Psoas muscle (tissue), 8 donors: ENCODE measurements at places on chromosomes 1 and 21. TPM values are rescaled to one million over a fixed set of nuclear protein-coding genes. Genes with fewer than 3 reads are reported as not detected.

DNA sequence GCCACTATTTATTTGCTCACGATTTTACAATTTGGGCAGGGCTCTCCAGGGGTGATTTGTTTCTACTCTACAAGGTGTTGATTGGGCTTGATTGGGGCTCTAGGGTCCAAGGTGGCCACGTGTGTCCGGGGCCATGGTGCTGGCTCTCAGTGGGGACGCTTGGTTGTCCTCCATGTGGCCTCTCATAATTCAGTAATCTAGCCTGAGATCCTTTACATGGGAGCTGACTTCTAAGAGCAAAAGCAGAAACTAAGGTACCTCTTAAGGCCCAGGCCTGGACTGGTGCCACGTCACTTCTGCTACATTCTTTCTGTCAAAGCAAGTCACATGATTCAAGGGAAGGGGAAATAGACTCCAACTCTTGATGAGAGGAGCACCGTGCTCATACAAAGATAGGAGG lies 8.1 kb upstream of the PSRC1 start:
- DNase-seq, result no peak

DNA sequence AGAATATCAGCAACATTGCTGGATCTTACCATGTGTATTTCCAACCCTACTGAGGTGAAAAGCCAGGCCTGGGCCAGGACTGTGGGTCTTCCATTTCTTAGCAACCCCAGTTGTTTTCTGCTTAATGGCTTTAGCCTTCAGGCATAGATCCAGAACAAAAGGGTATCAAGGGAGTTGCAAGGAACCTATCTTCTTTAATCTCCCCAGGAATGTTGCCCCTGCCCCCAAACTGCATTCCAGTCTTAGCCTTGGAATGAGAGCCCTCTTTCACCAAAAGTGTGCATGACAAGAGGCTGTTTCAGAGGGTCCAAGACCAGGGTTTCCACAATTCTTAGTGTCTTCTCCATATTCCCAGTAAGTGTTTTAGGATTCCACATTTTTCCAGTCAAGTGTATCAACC lies 87.9 kb upstream of the SOX13 start:
- DNase-seq, result no peak

DNA sequence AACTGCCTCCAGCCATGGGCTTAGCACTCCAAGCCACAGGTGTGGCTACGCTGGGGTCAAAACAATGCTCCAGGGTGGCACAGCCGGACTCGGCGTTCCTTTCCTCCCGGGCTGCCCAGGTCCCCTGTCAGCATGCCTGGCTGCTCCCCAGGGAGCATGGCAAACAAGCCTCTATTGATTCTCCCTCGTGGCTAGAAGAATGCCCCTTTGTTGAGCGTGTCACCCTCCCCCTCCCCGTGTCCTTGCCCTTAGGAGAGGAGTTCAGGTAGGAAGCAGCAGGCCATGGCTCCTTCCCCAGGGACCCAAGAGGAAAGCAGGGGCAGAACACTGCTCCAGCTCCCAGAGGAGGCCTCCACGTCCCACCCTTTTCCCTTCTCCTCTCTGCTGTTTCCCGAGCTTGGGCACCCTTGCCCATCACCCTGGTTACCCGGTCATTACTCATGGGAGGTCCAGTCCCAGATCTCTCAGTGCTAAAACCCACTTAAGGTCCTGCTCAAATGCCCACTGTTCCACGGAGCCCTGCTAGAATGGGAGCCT lies 57.4 kb upstream of the CITED4 start:
- DNase-seq, result no peak

GRCh38 chr1:25922971-25923552 lies 16.8 kb upstream of the STMN1 start:
- peak; percentile 34 for DNase-seq

DNA sequence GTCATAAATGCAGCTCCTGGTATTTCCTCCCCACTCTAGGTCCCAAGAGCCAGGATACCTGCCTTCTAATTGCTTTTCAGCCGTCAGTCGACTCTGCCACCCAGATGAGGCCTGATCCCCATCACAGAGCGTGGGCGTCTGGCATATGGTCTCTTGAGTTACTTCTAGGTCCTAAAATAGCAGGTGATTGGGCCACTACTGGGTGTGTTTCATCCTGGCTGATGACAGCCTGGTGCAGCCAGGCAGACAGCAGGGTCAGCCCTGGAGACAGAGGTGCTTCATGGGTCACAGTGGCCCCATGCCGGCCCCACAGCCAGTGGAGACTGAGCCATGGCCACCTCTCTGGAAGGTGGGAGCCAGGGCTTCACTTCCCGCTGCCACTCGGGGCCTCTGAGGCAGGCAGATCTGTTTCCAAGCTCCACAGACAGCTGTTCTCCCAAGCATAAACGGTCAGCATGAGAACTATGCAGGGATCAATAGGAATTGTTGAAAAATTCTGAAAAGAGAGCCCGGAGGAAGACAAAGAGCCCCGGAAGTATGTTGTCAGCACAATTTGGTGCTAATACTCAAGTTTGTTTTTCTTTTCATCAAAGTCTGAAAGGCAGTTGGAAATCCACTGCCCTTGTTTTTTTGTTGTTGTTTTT lies 83.0 kb downstream of the MAN1C1 start:
- peak; percentile 84 for DNase-seq

- no peak for DNase-seq
Measured at GRCh38 chr1:71106658-71107322, 26.0 kb upstream of the ZRANB2 start.

GRCh38 chr1:154179946-154180687 lies 11.8 kb downstream of the TPM3 start:
- no peak for DNase-seq

DNA sequence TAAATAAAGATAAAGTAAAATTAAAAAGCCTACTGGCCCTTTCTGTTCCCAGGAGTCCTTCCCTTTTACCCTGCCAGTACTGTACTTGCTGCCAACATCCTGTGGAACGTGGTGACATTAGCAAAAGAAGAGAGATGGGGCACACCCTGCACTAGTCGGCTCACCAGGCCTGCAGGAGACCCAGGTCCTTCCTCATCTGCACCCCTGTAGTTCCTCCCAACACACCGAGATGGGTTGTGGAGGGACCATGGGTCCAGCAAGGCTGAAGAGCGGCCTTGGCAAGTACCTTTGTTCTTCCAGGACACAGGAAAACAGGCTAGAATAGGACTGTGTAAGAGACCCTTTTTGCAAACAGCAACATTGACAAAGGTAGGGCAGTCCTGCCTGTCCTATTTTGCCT lies 98.7 kb upstream of the TMPRSS2 start:
- no peak for DNase-seq

- no peak for DNase-seq
Measured at GRCh38 chr1:38793299-38793698, 66.3 kb downstream of the RRAGC start.

GRCh38 chr1:107162745-107163144 lies 21.9 kb downstream of the NTNG1 start:
- no peak for DNase-seq

GRCh38 chr1:230248016-230248888 lies 177.9 kb downstream of the PGBD5 start:
- DNase-seq, result no peak

GRCh38 chr1:243513726-243514491 lies 258.1 kb downstream of the SDCCAG8 start:
- no peak for DNase-seq

DNA sequence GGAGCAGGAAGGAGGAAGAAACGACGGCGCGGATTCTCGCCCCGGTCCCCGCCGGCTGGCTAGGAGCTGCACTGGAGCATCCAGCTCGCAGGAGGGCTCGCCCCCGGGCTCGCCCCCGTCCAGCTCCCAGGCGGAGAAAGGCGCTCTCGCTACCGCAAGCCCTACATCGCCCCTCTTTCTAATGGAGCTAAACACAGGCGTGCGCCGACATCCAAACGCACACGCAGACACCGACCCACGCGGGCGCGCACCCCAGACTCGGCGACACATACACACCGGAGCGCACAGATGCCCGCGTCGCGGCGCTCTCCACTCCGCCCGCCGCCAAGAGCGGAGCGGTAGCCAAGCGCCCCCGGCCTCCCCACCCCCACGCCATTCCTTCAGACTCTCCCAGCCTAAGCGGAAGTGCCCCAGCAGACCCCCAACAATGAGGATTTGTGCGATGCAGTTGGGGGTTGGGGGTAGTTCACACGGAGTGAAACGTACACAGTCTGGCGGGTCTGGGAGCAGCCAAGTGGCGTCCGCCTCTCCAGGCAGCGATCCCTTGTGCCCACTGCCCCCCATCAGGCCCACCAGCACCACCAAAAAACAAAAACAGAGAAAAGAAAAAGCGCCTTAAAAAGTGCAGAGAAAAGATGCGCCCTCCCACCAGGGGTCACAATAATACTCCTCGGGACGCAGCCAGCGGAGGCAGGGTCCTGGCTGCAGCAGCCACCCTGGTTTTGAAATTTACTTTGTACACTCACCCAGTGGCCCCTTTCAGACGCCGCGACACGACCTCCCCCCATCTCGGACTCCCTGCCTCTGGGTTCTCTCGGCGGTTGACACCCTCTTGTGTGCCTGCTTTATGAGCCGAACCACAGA lies 1.4 kb downstream of the DAB1 start:
- no peak for DNase-seq

DNA sequence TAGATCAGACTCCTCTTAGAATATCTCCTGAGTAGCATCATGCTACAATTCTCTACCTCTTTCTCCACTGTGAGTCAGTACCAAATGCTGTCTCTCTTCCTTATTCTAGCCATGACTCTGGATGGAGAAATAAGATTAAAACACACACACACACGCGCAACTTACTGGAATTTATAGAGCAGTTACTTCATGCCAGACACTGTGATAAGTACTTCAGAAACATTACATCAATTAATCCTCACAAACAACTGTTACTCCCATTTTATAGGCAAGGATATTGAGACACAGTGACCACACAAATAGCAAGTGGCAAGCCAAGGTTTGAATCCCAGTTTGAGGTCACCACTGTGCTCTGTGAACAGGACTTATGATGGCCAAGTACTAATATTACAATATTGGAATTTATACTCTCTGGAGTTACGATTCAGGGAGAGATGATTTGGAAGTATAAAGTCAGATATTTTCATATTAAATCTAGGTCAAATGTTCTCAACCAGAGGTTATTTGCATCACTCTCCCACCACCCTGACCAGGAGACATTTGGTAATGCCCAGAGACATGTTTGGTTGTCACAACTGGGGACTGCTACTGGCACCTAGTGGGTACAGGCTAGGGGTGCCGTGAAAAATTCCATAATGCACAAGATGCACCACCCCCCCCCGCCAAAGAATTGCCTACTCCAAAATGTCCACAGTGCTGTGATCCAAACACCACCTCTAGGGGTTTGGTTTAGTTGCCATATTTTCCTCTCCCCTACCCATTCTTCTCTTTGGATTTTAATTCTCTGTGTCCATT lies 221.6 kb downstream of the LTN1 start:
- no peak for DNase-seq

GRCh38 chr21:36563341-36563926 lies 83.5 kb upstream of the CLDN14 start:
- DNase-seq, result no peak

GRCh38 chr1:101261623-101262022 lies 24.8 kb downstream of the S1PR1 start:
- no peak for DNase-seq

DNA sequence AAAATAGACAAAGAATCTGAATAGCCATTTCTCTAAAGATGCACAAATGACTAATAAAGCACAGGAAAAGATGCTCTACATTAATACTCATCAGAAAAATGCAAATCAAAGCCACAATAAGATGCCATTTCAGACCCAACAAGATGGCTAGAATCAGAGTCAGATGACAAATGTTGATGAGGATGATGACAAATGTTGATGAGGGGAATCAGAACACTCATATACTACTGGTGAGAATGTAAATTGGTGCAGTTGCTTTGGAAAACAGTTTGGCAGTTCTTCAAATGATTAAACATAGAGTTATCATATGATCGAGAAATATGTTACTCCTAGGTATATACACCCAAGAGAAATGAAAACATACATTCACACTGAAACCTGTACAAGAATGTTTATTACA lies 33.9 kb downstream of the LRRC40 start:
- no peak for DNase-seq

DNA sequence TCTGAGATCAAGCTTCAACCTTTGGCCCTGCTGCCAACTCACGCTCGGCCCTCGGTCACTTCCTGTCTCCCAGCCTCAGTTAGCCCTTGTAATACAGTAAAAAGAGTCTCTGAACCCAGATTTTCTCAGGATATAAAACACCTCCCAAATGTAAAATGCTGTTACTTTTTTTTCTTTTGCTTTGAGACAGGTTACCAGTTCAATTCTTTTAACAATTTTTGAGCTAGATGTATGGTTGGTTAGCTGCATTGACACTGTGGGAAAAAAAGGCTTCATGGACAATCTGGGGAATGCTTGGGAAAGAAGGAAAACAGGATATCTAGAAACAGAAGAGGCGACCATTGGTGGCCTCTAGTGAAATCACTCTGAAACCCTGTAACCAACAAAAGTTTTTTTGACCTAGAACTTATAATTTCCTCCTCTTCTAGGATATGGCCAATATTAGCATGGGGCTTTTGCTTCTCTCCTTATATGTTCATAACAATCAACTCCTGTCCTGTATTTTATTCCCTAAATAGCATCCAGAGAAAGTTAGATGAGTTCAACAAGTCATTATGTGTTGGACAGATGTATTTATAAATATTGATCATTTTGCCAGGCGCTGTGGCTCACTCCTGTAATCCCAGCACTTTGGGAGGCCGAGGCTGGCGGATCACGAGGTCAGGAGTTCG lies 1.3 kb downstream of the CMPK1 start:
- DNase-seq, result no peak

GRCh38 chr1:244552336-244552735 lies 91.3 kb downstream of the CATSPERE start:
- no peak for DNase-seq

GRCh38 chr1:101438359-101438758 lies 201.5 kb downstream of the S1PR1 start:
- DNase-seq, result no peak

DNA sequence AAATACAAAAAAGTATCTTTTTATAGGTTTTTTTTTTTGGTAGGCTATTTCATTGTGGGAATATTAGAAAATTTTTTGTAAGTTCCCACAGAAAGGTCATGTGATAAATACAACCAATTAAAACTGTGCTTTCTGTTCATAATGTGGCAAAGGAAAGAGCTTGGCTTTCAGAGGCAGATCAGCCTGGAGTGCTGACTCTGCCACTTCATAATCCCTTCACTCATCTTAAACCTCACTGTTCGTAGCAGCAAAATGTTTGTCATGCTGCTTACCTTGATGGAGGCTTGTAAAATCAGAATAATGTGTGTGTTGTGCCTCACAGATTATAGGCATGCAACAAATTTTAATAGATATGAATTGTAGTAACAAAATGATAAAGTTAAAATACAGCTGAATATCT lies 176.8 kb downstream of the ZP4 start:
- no peak for DNase-seq

ASTN1 gene
- polyA plus RNA-seq, result 0.04 TPM

NEGR1 gene
- polyA plus RNA-seq, result 1.3 TPM

CSF3R gene
- polyA plus RNA-seq, result 0.52 TPM

NEK2 gene
- not detected for polyA plus RNA-seq

NTNG1 gene
- not detected for polyA plus RNA-seq

TDRD5 gene
- polyA plus RNA-seq, result 0.03 TPM

HRNR gene
- not detected for polyA plus RNA-seq

PCNX2 gene
- polyA plus RNA-seq, result 0.21 TPM

VAV3 gene
- polyA plus RNA-seq, result 0.28 TPM

SAMD13 gene
- polyA plus RNA-seq, result 5.5 TPM

C1orf94 gene
- not detected for polyA plus RNA-seq

CELA3A gene
- polyA plus RNA-seq, result 2.2 TPM

SLC45A1 gene
- 0.96 TPM for polyA plus RNA-seq
